ENCODE measurements at places on chromosomes 6 and 20. TPM values are rescaled to one million over a fixed set of nuclear protein-coding genes. Genes with fewer than 3 reads are reported as not detected.

Gene SLC22A16
- not detected for total RNA-seq

Gene SPATA25
- total RNA-seq, result 0.97 TPM

Gene KHDC1L
- 1.1 TPM for total RNA-seq

Gene EXOC2
- 29.7 TPM for total RNA-seq

Gene OTOR
- total RNA-seq, result not detected

Gene RREB1
- 32.1 TPM for total RNA-seq

Measured in hair follicle dermal papilla cell (primary cell).